ENCODE measurements at places on chromosomes 7 and 10.

DNA sequence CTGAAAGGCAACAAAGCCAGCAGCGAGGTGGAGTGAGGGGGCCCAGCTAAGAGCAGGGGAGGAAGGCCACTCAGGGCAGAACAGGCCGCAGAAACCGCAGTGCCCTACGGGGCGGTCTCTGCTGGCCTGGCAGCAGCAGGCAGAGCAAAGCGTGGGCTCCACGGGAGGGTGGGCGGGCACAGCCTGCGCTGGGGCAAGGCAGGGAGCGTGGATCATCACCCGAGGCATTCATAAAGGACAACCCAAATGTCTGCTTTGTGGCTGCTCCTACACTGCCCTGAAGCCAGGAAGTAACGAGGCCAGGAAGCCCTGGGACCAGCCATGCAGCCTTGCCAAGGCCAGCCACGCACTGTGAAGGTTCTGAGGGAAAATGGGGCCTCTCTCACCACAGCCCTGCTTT, 127.5 kb downstream of the MAD1L1 start:
- DNase-seq = no peak

DNA sequence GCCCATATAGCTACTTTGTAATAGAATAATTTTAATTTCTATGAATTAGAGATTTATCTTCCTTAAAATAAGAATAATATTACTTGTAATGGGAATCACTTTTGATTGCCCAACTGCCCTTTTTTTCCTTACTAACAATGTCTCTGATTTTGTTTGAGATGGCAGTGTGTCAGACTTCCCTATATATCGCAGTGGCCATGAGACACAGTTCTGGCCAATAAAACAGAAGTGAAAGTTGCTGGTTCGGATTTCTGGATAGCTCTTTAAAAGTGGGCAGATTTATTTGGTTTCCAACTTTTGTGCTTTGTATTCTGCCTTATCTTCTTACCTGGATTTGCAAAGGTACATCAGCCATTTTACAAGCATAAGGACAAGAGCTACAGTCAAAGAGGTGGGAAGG, 170.2 kb downstream of the PPP1R17 start:
- no peak for DNase-seq

DNA sequence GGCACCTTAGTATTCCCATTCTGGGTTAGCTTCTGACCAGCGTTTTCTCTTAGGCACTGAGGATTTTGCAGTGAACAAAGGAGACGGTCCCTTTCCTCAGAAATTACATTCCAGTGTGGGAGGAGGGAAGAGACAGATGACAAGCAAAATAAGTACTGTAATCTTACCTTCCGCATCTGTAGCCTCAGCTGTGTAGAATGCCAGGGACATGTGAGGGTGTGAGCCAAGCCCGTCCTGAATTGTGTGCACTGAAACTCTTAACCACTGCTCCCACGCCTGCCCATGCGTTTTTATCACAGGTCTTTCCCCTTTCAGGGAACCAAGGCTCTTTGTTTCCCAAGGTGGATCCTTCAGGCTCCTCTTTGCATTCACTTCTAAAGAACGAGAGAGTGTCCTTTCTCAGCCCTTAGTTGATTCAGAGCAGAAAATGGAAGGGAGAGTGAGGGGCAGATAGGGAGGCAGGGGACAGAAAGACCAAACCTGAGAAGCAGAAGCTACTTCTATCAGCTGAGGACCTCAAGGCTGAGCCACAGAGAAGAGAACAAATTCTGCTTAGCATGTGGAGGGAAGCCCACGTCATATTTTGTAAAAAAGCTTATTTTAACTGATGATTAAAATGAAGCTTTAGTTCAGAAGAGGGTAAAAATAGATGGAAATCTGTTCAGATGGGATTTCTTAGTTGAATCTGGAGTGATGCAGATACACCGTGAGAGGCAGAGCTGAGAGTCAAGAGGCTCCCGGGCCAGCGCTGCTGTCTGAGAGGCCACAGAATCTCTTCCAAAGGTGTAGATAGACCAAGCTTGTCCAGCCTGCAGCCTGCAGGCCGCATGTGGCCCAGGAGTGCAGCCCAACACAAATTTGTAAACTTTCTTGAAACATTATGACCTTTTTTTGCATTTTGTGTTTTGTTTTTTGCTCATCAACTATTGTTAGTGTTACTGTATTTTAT, 122.5 kb downstream of the CCNY start:
- no peak for DNase-seq

DNA sequence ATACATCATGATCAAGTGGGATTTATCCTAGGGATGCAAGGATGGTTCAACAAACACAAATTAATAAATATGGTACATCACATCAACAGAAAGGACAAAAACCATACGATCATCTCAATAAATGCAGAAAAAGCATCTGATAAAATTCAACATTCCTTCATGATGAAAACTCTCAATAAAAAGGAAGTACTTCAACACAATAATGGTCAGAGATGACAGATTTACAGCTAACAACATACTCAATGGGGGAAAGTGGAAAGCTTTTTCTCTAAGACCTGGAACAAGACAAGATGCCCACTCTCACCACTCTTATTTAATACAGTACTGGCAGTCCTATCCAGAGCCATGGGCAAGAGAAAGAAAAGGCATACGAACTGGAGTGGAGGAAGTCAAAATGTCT, 39.9 kb upstream of the PRR15 start:
- no peak for DNase-seq

GRCh38 chr10:29663718-29664117, 28.9 kb upstream of the SVIL start:
- no peak for DNase-seq

DNA sequence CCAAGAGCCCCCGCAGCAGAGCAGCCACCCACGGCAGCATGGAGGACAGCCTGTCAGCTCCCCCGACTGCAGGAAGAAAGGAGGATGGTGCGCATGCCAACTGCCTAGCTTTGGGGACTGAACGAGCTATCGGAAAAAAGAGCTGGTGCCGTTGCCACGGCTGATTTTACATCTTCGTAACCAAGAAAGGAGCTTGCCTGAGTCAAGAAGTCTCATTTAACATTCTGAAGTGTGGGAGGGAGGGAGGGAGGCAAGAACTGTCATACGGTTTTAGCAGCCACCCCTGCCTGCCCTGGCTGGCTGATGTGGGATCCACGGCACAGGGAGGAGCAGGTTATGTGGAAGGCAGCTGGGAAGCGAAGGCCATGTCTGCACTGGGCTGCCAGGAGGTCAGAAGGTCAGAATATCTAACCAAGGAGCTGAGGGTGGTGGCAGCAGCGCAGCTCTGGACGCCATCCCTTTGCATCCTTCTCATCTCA, 74.7 kb upstream of the CAMK2B start:
- DNase-seq = no peak

GRCh38 chr10:1373287-1373686, 317.1 kb downstream of the WDR37 start:
- DNase-seq = no peak
